Endothelial cell of umbilical vein (primary cell): ENCODE measurements at places on chromosomes 11 and 22.

DNA sequence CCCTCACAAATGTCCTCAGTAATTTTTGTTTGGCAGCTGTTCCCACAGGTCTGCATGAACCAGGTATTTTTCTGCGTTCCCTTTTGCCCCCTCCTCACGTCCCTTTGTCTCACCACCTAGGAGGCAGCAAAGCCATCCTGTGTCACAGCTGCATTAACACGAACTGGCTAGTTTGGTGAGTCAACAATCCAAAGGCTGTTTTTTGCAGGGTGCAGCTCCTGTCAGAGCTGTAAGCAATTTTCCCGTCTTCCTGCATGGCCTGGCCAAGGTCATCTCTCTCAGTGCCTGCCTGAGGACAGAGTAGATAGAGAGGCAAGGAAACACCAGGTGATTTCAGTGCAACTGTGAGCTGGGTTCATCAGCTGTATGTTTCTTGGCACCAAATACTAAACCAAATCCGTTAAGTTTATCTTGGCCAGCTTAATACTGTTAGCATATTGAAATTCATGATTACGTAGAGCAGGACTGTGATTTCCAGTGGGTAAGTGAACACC, 20.6 kb upstream of the VSIG10L2 start:
- peak; percentile 37 for DNase-seq

GRCh38 chr11:22192289-22192641, 620 bp upstream of the ANO5 start:
- no peak for DNase-seq

DNA sequence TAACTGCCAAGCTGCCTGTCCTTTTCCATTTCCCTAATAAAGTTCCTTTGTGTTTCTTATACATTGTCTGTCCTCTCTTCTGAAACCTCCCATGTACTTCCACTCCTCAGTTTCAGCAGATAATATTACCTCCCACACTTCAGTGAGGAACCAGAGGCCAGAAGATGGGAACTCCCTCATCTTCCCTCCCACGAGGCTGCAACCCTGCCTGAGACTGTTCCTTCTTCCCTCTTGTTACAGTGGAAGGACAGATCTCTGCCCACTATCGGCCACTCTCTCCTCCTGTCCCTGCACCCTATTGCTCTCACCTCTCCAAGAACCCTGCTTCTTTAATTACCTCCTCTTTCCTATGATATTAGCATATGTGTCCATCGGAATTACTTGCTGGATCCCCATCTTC, 38.1 kb upstream of the SWAP70 start:
- peak; percentile 14 for DNase-seq

- DNase-seq = no peak
Observed at GRCh38 chr11:107076832-107077231, 58.6 kb upstream of the GUCY1A2 start.

- DNase-seq = no peak
Observed at GRCh38 chr22:50189184-50189848, 3.6 kb downstream of the TRABD start.

DNA sequence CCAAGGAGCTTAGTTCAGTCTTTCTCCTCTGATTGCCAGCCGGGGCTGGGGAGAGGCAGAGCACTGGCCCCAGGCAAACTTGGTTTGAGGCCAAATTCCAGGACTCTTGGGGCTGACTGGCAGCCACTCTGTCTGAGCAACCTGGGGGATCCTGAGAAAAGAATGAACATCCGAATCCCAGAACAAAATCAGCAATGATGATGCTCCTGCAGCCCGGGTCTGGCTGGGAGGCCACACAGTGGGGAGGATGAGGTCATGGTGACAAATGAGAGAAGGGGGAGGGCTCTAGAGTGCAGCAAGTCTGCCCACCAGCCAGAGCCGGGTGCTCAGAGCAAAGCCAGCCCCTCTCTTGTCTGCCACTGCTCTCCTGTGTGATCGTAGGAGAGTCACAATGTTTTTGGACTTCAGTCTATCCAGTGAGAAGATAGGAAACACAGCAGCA, 71.8 kb upstream of the PAX6 start:
- no peak for DNase-seq

DNA sequence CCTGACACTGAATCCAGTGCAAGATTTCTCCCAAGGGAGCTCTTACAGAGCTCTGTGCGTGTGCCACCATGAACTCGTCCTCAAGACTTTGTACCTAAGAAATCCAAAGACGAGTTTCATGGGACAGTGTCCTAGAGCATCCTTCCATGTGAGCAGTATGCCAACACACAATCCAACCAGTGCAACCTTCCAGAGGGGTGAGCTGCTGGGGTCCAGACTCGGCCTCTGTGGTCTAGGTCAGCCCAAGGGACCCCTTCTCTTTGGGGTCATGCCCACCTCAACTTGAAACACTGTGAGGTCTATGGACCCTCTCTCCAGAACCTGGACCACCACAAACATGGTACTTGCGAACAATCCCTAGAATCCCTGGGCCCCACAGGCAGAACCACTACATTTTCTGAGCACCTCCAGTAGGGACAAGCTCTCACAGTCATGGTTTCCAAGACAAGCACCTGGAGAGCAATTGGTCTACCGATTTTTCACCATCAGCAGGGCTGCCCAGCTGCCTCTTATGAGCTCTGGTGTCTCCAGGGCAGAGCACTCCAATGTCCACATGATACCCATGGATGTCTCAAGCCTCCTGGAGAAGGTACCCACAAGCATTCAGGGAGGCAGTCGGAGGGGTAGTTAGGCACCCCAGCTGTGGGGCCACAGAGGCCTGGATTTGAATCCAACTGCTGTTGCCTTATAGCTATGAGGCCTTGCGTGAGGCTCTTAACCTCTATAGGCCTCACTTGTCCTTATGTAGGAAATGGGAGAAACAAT, 7.7 kb downstream of the CHST1 start:
- no peak for DNase-seq
